ENCODE measurements at places on chromosomes 3 and 15. TPM values are rescaled to one million over a fixed set of nuclear protein-coding genes. Genes with fewer than 3 reads are reported as not detected.

- no peak overlapping the region for H3K27ac ChIP-seq
Measured at GRCh38 chr3:46440531-46441294, 24.0 kb downstream of the LTF start.

- H3K27me3 ChIP-seq, result no peaks in the 10 kb centered on the region
- no peak overlapping the region for H3K27ac ChIP-seq
- no peak overlapping the region for H3K4me3 ChIP-seq
- peaks cover 4% of the 10 kb centered on the region for H3K4me1 ChIP-seq
- no peak for DNase-seq
Measured at GRCh38 chr3:81490541-81491288, 270.7 kb downstream of the GBE1 start.

GRCh38 chr15:96372554-96372953 is 42.1 kb downstream of the NR2F2 start:
- no peaks in the 10 kb centered on the region for H3K4me1 ChIP-seq
- no peaks in the 10 kb centered on the region for H3K36me3 ChIP-seq
- H3K4me3 ChIP-seq, result no peak overlapping the region
- no peak overlapping the region for H3K27ac ChIP-seq

DNA sequence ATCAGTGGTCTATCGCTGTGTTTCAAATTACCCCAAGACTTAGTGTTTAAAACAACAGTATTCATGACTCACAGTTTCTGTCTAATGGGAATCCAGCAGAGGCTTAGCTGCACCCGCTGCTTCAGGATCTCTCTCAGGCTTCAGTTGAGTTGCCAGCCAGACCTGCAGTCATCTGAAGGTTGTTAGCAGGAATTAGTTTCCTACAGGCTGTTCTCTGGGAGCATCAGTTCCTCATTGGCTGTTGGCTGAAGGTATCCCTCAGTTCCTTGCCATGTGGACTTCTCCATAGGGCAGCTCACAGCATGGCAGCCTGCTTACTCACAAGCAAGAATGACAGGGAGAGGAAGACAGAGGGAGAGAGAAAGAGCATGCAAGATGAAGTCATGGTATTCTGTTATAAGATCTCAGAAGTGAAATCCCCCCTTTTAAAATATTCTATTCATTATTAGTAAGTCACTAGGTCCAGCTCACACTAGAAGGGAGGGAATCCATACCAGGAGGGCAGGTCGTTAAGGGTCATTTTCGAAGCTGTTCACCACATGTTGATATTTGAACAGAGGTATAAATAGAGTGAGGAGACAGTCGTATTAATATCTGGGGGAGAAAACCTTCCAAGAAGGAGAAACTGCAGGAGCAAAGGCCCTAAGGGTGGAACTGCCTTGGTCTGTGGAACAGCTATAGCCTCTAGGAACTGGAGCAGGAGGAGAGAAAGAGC is 473.9 kb upstream of the PPP2R3A start:
- H3K4me1 ChIP-seq, result no peaks in the 10 kb centered on the region
- no peaks in the 10 kb centered on the region for H3K27me3 ChIP-seq
- H3K4me3 ChIP-seq, result no peak overlapping the region

- H3K27ac ChIP-seq, result no peak overlapping the region
- H3K27me3 ChIP-seq, result no peaks in the 10 kb centered on the region
- H3K4me3 ChIP-seq, result no peak overlapping the region
- peaks cover 22% of the 10 kb centered on the region for H3K4me1 ChIP-seq
- no peak for DNase-seq
- H3K36me3 ChIP-seq, result no peaks in the 10 kb centered on the region
Measured at GRCh38 chr3:64084640-64085039, 61.3 kb upstream of the PSMD6 start.

- H3K36me3 ChIP-seq, result no peaks in the 10 kb centered on the region
- H3K4me1 ChIP-seq, result no peaks in the 10 kb centered on the region
- no peak overlapping the region for H3K4me3 ChIP-seq
Measured at GRCh38 chr3:19228167-19228566, 79.9 kb downstream of the KCNH8 start.

- H3K4me1 ChIP-seq, result peaks cover 33% of the 10 kb centered on the region
- peak within 1 kb of the TSS; percentile 82 for H3K27ac ChIP-seq
- peak within 1 kb of the TSS; percentile 93 for H3K4me3 ChIP-seq
- DNase-seq, result no peak
- H3K27me3 ChIP-seq, result no peaks in the 10 kb centered on the region
Measured at GRCh38 chr3:58237238-58237940, at the start of gene ABHD6. TSS of gene ABHD6 (plus strand) at chr3:58237792. CDS start at chr3:58256587, 18,795 bp downstream.

- H3K27me3 ChIP-seq, result no peaks in the 10 kb centered on the region
- DNase-seq, result no peak
Measured at GRCh38 chr3:126394179-126394976, at the start of gene CFAP100. TSS of gene CFAP100 (plus strand) at chr3:126394909. CDS start at chr3:126396001, 1,092 bp downstream.

DNA sequence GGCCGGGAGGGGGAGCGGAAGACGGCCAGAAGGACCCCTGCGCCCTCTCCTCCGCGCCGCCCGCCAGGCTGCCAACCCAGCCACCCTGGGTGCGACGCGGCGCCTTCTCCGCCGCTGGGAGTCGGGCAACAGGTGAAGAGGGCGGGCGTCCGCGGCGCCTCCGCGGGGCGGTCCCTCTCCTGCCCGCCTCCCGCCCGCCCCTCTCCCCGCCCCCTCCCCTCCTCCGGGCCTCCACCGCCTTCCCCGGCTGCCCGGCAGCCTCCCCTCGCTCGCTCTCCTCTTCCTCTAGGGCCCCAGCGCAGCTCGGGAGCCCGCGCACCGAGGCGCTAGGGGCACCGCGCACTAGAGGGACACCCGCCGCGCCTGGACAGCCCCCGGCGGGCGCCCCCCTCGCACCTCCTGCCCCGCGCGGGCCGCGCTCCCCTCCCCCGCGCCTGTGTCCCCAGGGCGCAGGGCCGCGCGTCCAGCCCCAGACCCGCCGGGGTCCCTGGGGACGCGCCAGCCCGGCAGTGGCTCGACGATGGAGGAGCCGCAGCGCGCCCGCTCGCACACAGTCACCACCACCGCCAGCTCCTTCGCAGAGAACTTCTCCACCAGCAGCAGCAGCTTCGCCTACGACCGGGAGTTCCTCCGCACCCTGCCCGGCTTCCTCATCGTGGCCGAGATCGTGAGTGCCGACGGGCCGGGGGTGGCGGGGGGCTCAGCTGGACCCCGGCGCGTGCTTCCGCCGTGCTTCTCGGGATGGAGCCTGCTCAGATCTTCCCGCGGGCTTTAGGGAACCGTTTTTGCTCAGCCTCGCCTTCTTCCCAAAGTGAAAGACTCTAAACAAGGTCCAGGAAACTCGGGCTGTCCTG is at the start of gene CMTM8:
TSS of gene CMTM8 (plus strand) at position 228 of the 854 bp plus-strand sequence. CDS start at position 521, 293 bp downstream.
- DNase-seq, result no peak
- H3K27ac ChIP-seq, result peak within 1 kb of the TSS; percentile 34
- H3K4me1 ChIP-seq, result peaks cover 15% of the 10 kb centered on the region
- no peaks in the 10 kb centered on the region for H3K27me3 ChIP-seq
- H3K4me3 ChIP-seq, result peak within 1 kb of the TSS; percentile 60
- H3K36me3 ChIP-seq, result no peaks in the 10 kb centered on the region

GRCh38 chr15:86870846-86871245 is 791.2 kb downstream of the AGBL1 start:
- no peaks in the 10 kb centered on the region for H3K4me1 ChIP-seq
- no peak overlapping the region for H3K27ac ChIP-seq
- H3K4me3 ChIP-seq, result no peak overlapping the region
- H3K27me3 ChIP-seq, result no peaks in the 10 kb centered on the region
- H3K36me3 ChIP-seq, result no peaks in the 10 kb centered on the region
- DNase-seq, result no peak

DNA sequence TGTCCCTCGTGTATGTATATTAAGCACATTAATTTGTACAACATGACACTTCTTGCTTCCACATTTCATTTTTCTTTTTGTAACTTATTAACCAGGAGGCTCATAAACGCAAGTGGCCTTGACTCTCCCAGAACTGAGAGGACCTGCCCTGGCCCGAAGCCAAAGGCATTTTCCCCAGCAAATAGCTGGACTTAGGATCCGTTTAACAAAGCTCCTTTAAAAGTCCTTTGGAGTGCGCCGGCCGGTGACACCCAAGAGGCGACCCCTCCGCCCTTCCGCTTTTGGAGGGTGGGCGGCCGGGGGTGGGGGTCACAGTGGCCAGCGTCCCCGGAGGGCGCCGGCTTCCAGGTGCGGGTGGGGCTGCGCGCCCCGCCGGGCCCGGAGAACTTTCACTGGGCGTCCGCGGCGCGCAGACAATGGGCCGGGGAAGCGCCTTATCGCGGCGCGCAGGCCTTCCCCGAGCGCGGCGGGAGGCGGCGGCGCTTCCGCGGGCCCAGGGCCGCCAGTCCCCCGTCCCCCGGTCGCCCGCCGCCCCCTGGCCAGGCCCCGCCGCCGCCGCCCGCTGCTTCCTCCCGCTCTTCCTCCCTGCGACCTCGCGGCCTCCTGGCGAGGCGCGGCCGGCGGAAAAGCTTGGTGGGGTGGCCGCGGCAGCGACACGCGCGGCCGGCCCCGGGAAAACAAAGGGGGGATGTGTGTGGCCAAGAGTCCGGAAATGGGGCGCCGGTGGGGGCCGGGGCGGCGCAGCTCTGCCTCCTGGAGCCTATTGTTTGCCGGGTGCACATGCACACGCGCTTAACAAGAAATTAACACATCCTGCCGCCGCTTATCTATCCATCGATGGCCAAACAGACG is 613.4 kb downstream of the MCTP2 start:
- DNase-seq, result no peak
- H3K4me3 ChIP-seq, result peak overlapping the region; percentile 34
- H3K36me3 ChIP-seq, result no peaks in the 10 kb centered on the region
- H3K4me1 ChIP-seq, result no peaks in the 10 kb centered on the region
- peak overlapping the region; percentile 44 for H3K27ac ChIP-seq

DNA sequence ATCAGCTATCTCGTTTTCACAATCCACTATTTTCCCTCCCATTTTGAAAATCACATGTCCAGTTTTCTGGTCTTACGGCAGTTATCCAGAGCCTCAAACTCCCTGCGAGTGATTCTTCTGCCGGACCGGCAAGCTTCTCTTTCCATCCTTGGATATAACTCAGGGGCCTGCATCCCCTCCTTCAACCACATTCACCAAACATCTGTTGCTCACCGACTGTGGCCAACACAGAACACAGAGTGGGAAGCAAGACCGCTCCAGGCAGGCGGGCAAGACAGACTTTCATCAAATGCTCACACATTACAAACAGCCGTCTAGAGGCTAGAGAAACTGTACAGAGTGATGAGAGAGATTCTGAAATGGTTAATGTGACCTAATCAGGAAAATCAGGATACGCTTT is 7.6 kb upstream of the SLC12A8 start:
- no peak overlapping the region for H3K4me3 ChIP-seq
- no peak for DNase-seq
- no peaks in the 10 kb centered on the region for H3K4me1 ChIP-seq
- H3K36me3 ChIP-seq, result no peaks in the 10 kb centered on the region
- no peaks in the 10 kb centered on the region for H3K27me3 ChIP-seq

DNA sequence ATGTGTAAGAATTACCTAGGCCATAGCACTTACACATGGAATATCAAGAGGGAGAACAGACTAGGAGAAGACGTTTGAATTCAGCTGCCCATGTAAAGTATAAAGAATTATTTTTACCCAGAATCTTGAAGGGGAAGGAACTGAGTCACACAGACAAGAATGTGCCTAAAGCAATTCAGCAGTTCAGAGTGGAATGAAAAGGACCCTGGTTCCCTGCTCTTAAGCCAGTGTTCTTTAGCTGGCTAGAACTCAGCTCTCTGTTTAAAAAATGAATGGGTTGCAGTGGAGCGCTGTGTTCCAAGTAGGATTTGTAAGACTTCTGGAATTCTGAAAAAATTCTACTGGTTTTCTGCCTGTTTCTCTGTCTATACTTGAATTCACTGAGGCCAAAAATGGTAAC is 440.2 kb downstream of the LPP start:
- no peak overlapping the region for H3K4me3 ChIP-seq
- H3K4me1 ChIP-seq, result peaks cover 8% of the 10 kb centered on the region
- no peak overlapping the region for H3K27ac ChIP-seq
- H3K27me3 ChIP-seq, result no peaks in the 10 kb centered on the region
- no peaks in the 10 kb centered on the region for H3K36me3 ChIP-seq

GRCh38 chr15:60795889-60796288 is 316.9 kb upstream of the ICE2 start:
- peak; percentile 42 for DNase-seq
- no peaks in the 10 kb centered on the region for H3K27me3 ChIP-seq
- peaks cover 22% of the 10 kb centered on the region for H3K4me1 ChIP-seq
- H3K36me3 ChIP-seq, result no peaks in the 10 kb centered on the region
- no peak overlapping the region for H3K27ac ChIP-seq

DNA sequence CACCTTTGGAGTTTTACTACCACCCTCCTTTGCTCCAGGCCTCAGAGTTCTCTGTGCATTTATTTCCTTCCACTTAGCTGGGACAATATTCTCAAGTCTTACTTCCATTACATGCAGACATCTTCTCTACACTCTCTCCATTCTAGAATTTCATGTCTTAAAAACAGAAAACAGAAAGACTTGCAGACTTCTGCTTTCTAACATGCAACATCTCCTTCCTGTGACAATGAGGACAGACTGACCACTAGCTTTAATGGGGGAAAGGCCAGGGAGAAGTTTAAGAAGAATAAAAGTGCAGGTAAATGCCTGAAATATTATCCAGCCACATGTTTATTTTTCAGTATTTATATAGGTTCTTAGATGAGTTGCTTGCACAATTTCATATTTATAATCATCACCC is 17.1 kb upstream of the CSTA start:
- H3K4me1 ChIP-seq, result no peaks in the 10 kb centered on the region
- H3K4me3 ChIP-seq, result no peak overlapping the region
- DNase-seq, result no peak
- no peaks in the 10 kb centered on the region for H3K27me3 ChIP-seq
- H3K36me3 ChIP-seq, result no peaks in the 10 kb centered on the region

DNA sequence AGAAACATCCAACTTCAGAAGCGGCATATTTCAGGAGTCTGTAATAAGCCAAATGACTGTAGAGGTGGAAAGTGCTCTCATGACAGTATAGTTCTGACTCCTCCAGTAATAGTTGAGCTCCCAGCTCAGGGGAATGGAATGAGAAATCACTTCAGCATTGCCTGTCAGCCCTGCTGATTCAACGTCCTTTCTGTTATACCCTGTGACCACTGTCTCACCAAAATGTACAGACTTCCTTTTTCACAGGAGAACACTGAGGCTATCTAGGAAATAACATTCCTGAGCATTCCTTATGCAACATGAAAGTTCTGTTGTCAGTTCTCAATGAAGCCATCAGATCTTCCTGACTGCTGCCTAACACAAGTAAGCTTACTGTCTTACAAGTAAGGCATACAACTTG is 284.5 kb upstream of the MME start:
- no peak overlapping the region for H3K27ac ChIP-seq
- no peaks in the 10 kb centered on the region for H3K27me3 ChIP-seq
- H3K4me3 ChIP-seq, result no peak overlapping the region
- H3K36me3 ChIP-seq, result no peaks in the 10 kb centered on the region

GRCh38 chr3:14810070-14810791 is 8.5 kb upstream of the FGD5 start:
- H3K4me1 ChIP-seq, result peaks cover 21% of the 10 kb centered on the region
- H3K27me3 ChIP-seq, result no peaks in the 10 kb centered on the region
- DNase-seq, result no peak
- peak overlapping the region; percentile 84 for H3K27ac ChIP-seq

GRCh38 chr3:7977245-7978086 is 524.2 kb upstream of the LMCD1 start:
- no peaks in the 10 kb centered on the region for H3K4me1 ChIP-seq
- no peaks in the 10 kb centered on the region for H3K27me3 ChIP-seq
- DNase-seq, result no peak
- H3K27ac ChIP-seq, result no peak overlapping the region

- no peak overlapping the region for H3K4me3 ChIP-seq
- H3K27ac ChIP-seq, result no peak overlapping the region
- H3K4me1 ChIP-seq, result peaks cover 6% of the 10 kb centered on the region
- no peak for DNase-seq
Measured at GRCh38 chr15:77329202-77329601, 90.7 kb downstream of the PEAK1 start.

Gene FSD2
- total RNA-seq, result not detected

Gene ANKUB1
- total RNA-seq, result not detected

Gene IMPG2
- total RNA-seq, result 0.25 TPM

Gene GPR160
- 1.2 TPM for total RNA-seq

Gene GRIP2
- total RNA-seq, result 0.98 TPM

Gene LTK
- total RNA-seq, result 1.5 TPM

Gene OR4F6
- total RNA-seq, result not detected

Gene ATP13A5
- total RNA-seq, result not detected

Gene SLC6A1
- total RNA-seq, result 2.0 TPM

Gene ZDHHC3
- total RNA-seq, result 83.5 TPM

All from vagina (tissue), 2 donors.